ENCODE measurements at places on chromosomes 11 and 22.

DNA sequence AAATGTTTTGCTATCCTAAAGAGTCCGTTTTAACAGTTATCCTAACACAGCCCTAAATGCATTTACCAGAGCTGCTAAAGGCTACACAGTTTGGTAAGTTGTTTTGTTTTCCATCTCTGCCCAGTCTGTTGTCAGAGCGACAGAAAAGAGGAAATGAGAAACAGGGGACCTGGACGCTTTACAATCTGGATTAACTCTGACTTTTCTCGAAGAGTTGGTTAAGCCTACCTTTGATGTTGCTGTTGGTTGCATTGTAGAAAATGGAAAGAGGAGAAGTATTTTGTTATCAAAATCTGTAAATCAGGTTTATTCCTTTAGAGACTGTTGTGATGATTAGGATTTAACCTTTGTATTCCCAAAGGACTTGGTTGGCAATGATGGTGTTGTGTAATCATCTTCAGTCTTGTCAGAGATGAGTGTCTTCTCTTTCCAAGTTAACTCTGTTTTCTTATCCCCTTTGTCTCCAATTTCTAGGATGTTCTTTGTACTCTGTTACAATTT lies 481 bp downstream of the ANGPTL5 start:
- peak; percentile 13 for DNase-seq

DNA sequence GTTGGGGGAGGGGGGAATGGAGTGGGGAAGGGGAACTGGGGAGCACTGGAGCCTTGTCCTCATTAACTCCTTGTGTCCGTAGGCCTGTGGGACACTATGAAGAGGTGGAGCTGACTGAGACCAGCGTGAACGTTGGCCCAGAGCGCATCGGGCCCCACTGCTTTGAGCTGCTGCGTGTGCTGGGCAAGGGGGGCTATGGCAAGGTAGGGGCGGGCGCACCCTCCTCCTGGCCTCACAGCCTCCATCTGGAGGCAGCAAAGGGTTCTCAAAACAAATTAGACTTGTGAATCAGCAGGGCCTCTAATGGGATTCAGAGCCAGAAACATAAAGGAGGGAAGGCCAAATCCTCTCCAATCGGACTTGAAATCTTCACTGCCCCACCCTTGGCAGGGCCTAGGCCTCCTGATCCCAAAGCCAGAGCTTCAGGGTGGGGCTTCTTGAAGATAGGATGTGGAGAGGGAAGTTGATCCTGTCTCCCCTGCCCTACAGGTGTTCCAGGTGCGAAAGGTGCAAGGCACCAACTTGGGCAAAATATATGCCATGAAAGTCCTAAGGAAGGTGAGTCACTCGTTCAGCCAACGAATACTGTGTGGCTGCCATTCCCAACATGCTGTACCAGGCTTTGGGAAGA lies 859 bp downstream of the RPS6KB2 start:
- no peak for DNase-seq

DNA sequence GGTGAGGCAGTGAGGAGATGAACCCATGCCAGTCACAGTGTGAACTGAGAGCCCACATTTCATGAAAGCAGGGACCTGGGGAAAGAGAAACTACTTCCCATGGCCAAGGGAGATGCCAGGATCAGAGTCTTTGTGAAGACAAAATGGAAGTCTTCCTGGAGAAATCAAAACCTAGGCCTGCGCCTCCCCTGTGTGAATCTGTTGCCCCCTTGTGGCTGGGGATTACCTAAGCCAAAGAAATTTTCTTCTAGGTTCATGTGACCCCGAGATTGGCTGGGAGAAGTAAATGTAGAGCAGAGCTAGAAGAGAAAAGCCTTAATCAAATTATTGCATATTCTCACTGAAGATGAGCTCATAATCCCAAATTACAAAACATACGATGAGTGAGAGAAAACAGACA lies 1075.3 kb downstream of the TBC1D22A start:
- DNase-seq: no peak

DNA sequence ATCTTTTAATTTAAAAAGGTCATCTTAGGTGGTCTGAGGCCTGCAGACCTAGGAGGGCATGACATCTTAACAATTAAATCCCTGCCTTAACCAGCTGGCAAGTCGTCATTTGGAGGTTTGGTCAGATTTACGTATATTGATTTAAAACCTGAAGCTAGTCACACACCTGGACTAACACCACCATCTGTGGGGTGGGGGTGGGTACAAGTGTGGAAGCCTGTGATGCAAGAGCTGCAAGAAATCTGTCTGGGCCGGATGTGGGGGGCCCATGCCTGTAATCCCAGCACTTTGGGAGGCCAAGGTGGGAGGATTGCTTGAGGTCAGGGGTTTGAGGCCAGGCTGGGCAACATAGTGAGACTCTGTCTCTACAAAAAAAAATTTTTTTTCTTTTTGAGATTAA lies 11.6 kb downstream of the CCDC87 start:
- no peak for DNase-seq

GRCh38 chr22:37259540-37260029 lies 15.5 kb upstream of the RAC2 start:
- no peak for DNase-seq

DNA sequence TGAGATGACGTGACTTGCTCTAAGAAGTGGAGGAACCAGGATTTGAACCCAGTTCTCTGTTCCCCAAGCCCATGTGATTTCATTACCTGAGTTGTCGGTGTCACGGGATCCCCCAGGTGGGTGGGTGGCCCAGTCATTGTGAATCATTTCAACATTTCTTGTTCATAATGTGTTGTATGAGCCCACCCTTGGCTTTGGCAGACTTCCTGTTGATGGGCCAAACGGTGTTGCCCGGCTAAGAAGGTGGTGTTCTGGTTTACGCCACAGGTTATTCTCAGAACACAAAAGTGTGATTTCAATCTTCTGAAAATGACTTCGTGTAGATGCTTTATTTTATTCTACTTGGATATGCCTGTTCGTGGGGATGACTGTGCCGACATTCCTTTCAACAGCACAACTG lies 21.6 kb upstream of the ST14 start:
- no peak for DNase-seq

- no peak for DNase-seq
Observed at GRCh38 chr11:121961321-121961801, 154.7 kb downstream of the BLID start.

GRCh38 chr11:128871168-128871610 lies 4.1 kb upstream of the KCNJ1 start:
- no peak for DNase-seq

DNA sequence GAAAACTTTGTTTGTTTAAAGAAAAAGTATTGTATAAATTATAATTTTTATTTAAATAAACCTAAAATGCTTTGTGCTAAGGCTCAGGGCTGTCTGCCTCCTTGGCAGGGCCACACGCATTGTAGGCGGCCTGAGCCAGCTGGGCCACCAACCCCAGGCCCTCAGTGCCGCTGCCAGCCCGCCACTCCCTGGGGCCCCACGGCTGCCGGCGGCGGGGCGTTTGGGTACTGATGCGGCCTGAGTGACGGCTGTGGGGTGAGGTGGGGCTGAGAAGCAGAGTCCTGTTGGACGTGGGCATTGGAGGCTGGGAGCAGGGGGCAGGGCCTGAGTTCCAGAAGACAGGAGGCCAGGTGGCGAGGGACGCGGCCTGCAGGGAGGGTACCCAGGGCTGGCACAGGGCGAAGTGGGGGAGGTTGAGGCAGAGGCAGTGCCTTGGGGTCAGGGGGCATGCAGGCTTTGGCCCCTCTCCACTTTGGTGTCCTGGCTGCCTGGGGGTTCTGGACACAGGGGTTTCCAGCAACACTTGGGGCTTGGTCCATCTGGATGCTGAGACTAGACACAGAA lies 58.3 kb downstream of the CERK start:
- no peak for DNase-seq

DNA sequence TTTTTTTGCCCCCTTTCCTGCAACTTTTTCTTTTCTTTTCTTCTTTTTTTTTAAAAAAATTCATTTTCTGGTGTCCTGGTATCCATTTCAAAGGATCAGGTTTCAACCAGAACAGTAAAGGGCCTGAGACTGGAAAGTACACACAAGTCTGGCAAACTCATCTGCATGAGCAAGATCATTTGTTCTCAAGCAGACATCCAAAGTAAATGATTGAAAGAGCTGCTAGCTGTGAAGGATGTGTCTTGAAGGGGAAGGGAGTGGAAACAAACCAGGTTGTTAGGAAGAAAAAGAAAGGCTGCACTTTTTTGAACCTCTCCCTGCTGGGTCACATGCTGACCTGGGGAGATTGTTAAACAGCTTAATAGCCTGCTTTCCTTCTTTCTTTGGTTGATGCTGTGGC lies 5.3 kb downstream of the YAP1 start:
- no peak for DNase-seq

DNA sequence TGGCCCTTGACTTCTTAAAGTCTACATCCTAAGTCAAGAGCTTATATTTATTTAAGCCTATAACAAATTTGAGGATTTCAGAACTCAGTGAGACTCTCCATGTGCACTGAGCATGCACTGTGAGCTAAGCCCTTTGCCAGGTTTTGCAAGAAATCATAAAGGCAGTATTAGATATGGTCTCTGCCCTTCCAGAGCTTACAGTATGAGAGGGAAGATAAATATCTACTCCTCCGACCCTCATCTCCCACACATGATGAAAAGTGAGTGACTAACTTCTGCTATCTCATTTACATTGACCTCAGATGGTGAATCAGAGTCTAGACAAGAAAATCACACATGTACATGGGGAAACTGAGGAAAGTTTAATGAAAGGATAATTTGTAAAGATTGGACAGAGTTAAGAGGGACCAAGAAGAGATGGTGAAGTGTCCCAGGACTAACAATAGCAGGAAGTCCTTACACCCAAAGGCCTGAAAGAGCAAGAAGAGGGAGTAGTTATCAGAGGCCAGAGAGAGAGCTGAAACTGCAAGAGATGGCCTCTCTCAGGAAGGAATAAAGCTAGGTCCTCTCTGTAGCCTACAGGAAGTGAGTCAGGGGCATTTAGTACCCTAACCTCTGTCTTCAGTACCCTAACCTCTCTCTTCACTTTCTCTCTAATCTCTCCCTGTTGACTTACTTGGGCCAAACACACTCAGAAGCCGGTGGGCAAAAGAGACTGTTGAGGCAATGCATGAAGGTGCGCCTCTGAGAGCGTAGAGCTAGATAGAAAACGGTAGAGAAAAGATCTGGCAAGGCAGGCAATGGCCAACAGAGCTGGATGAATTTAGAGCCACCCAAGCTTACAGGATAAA lies 23.0 kb upstream of the BLID start:
- DNase-seq: no peak

GRCh38 chr11:16853859-16854258 lies 115.4 kb downstream of the C11orf58 start:
- DNase-seq: no peak

Data from CD4-positive, alpha-beta T cell treated with Interleukin-2 at 100 ng/mL for 4 hours (primary cell).